ENCODE measurements at places on chromosomes 12 and 14.
A peak's percentile ranks its signal among the peaks of the same experiment; 100 is the strongest.

GRCh38 chr14:72830786-72831594 is 62.9 kb downstream of the DPF3 start:
- no peak for DNase-seq

DNA sequence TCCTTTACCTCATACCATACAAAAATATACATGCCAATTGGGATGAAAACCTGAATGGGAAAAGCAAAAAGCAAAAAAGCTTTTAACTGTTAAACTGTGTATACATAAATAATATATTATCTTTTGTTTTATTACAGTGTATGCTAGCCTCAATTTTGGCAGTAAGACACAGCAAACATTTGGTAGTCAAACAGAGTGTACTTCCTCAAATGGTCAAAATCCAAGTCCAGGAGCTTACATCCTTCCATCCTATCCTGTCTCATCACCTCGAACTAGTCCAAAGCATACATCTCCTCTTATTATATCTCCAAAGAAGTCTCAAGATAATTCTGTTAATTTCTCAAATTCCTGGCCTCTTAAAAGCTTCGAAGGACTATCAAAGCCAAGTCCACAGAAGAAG is 41.9 kb downstream of the TOGARAM1 start:
- no peak for DNase-seq

- DNase-seq, result peak; percentile 59
Observed at GRCh38 chr14:53953002-53953827, 3.4 kb downstream of the BMP4 start.

DNA sequence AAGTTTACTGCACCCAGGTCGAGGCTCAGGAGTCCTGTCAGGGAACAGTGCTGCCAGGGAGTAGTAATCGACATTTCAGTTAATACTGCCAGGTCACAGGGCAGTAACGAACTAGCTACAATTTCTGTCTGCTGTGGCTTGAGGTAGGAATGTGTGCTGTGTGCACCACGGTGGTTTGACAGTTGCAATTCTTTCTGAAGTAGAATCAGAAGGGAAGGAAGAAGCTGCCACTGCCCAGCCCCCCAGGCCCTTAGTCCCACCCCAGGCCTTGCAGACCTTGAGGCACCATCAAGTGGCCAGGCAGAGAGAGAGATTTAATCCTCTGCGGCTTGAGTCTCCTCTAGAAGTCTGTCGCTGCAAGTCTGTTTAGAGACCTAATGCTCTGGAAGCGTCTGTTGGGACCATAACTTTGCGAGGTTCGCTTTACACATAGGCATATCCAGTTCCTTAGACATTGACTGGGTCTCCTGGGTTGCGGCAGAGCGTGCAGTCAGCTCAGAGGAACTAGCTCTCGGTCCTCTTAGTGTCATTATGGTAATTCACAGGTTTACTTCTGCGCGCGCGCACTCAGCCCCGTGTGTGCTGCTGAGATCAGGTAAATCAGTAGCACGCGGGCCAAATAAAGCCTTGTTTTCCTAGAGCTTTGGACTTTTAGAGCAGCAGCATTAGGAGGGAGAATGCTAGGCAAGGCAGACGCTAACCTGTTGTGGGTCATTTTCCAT is 9.8 kb downstream of the NKX2-1 start:
- DNase-seq, result no peak

DNA sequence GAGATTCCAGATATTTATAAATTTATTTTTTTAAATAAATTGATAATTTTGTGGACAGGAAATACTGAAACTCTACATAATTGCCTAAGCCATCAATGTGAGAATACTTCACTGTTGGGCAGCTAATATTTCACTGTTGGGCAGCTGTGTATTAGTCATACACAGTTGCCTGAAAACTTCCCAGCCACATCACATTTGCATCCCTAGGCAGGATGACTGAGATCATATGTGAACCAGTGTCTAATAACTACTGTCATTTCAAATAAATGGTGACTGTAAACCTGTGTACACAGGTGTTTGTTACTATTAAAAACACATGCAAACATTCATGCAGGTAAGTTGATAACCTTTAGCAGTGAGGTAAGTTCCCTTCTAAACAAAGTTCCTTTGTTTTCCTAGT is 43.9 kb downstream of the TMTC3 start:
- DNase-seq, result no peak

DNA sequence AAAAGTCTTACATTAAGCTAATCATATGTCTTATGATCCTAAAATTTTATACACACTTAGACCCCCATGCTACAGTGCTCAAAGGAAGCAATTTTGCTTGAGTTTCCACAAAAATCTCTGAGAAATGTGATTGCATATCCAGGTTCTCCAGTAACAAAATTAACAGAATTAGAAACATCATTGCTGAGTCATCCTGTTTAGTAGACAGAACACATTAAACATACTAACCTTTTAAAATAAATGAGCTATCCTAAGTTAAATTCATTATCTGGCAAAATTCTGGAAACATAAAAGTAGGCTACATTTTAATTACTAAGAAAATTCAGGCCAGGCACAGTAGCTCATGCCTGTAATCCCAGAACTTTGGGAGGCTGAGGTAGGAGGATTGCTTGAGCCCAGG is 94.7 kb downstream of the DENND5B start:
- no peak for DNase-seq

DNA sequence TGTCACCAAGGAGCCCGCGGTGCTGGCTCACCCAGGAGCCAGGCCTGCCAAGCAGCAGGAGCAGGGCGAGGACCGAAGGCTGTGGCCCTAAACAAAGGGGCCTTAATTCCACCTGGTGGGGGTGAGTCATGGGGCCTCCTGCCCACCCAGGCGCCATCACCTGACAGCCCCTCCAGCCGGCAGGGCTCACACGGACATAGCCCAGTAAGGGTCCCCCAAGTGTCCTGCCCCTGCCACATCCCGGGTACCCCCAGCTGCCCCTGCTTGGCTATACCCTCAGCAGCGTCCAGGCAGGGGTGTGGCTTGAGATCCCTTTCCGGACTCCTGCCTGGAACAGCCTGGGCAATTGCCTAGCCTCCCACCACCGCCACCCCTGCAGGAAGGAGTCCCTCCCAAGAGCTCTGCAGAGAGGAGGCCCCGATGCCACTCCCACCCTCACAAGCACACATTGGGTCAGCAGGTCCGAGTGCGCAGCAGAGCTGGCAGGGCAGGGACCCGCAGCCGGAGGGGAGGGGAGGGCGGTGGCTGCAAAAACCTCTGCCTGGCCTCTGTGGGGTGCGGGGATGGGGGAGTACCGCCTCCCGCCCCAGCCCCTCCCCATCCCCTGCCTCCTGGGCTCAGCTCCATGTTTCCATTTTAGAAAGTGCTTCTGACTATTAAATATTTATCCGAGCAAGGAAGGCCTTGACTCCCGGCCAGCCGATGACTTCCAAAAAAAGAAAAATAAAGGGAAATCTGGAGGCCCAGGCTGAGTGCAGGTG is 4.6 kb downstream of the AHNAK2 start:
- no peak for DNase-seq

GRCh38 chr12:18522806-18523205 is 215.0 kb downstream of the PLCZ1 start:
- DNase-seq, result no peak

DNA sequence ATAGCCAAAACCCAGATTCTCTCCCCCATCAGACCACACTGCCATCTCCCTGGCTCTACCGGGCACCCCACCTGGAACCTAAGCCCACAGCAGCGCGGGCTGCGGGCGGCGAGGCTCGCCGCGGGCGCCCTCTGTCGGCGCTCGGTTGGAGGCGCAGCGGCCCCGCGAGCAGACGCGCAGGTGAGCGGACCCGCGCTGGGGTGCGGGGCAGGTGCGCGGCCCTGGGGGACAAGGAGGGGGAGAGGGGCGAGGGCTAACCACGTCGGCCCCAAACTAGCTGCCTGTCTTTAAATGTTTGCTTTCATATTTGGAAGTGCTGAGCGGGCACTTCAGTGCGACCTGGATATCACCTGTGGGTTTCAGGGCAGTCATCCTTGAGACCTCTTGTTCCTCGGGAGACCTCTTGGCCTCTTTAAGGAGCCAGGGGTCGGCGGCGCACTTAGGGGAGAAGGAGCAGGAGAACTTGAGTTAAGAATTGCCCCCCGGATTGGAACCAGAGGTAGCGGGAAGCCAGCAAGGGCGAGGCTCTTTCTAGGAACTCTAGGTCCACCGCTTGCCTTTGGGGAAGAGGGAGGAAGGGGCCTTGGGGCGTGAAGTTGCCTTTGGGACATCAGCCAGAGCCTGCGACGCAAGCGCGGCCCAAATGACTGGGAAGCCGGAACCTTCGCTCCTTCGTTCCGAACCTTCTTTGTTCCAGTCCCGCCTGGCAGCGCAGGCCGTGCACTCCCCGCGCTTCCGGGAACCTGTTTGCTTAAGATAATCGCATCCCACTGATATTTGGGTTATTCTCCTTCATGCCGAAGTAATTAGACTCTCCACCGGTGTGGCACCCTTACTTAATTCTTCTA is 78.7 kb downstream of the NEDD1 start:
- DNase-seq, result peak; percentile 51

GRCh38 chr14:36676236-36676635 is 14.6 kb downstream of the PAX9 start:
- no peak for DNase-seq

DNA sequence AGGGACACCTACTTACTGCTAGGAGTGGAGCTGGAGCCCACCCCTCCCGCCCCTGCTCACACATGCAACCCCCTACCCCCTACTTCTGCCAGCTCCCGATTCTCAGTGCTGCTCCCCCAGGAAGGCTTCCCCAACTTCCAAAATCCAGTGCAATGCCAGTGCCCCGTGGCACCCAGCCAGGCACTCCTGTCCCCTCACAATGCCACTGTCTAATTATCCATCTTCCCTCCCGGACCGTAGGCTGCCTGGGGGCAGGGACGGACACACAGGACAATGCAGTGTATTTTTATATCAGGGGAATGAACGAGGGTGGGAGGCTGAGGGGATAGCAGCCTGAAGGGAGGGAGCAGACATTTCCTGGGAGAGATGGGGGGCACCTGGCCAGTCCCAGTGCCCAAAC is 12.4 kb downstream of the OTUB2 start:
- no peak for DNase-seq

DNA sequence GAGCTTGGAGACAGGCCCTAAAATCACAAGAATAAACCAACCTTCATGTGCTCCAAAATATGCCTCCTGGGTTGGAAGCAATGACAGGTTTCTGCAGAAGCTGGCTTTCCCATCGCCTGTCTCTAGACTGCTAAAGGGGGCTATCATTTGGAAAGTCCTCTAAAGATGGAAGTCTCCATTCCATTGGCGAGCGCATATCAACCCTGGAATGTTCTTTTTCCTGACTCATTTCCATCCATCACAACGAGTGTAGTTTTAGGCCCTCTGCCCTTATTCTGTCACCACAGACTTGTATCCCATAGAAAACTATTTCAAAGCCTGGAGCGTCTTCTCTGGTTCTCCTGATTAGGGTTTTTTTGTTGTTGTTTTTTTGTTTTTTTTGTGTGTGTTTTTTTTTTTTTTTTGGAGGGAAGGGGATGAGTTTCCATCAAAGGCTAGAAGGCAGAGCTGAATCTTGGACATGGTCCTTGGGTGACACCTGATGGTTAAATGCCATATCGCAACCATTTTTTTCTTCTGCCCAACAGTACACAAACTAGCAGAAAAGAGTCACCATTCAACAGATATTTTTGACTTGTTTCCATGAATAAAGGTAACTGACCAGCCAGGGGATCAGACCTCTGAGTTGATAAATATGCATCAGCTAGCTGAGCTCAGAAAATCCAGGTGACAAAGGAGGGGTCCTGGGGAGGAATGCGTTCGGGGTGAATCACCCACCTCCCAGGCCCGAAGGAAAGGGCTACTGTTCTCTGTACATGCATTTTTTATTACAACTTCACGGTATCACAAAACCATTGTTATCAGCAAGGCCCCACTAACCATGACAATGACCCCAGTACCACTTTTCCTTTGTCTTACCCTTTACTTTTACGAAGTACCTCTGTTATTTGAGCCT is 40.5 kb downstream of the KCNA5 start:
- DNase-seq, result peak; percentile 63

DNA sequence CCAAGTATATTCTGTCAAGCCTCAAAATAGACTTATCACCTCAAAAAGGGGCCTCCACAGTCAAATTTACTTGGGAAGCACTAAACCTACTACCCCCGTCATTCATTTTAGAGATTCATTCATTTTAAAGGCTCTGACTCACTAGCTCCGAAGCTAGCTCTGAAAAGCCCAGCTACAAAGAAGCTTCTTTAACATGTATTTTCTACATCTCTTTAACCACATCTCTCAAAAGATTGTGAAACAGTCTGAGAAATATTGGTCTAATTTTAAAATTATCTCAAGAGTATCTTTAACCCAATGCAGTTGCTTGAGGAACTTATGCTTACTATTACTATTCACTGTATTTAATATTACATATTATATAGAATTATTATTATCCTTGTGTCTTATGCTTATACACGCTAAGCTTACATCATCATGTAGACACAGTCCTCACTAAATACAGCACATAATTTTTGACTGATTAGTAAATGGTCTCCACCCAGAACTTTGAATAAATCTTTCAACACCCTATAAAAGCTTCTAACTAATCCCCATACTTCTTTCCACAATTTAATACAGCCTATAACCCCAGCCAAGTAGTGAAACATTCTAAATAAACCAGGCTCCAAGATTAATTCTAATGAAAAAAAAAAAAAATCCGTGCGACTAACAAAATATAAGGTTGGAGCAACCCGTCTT is 7.8 kb downstream of the NT5DC3 start:
- DNase-seq, result peak; percentile 51

GRCh38 chr14:89629383-89629782 is 212.3 kb upstream of the FOXN3 start:
- DNase-seq, result no peak

- peak; percentile 30 for DNase-seq
Observed at GRCh38 chr12:43728117-43728516, 30.5 kb downstream of the PUS7L start.

DNA sequence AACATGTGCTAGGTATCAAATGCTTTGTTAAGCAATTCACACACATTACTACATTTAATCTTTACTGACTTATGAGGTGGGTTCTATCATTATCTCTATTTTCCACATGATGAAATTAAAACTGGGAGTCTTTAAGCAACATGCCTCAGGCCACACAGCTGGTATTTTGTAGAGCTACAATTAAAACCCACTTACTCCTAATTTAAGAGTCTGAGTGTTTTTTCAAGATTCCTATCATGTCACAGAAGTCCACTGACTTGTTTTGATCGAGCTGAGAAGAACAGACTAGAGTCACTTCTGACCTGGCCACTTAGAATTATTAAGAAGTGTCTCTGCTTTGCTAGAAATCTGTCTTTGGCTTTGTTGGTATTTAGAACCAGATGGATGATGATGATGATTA is 670.7 kb downstream of the NRXN3 start:
- DNase-seq, result no peak

- no peak for DNase-seq
Observed at GRCh38 chr12:89080793-89081465, 271.4 kb downstream of the DUSP6 start.

GRCh38 chr14:50082784-50083466 is 33.4 kb downstream of the VCPKMT start:
- DNase-seq, result no peak

GRCh38 chr12:120928864-120929652 is 24.9 kb upstream of the SPPL3 start:
- DNase-seq, result no peak

GRCh38 chr12:107435520-107435919 is 250.1 kb upstream of the PWP1 start:
- DNase-seq, result no peak

- DNase-seq, result no peak
Observed at GRCh38 chr12:23352670-23353069, 596.8 kb downstream of the SOX5 start.

- DNase-seq, result no peak
Observed at GRCh38 chr14:59091976-59092375, 96.5 kb upstream of the DAAM1 start.

GRCh38 chr14:89237921-89238529 is 179.0 kb downstream of the FOXN3 start:
- peak; percentile 51 for DNase-seq
